ENCODE measurements at places on chromosomes 3 and 15.

GRCh38 chr3:66066963-66067617, 28.4 kb upstream of the MAGI1 start:
- DNase-seq: no peak

- no peak for DNase-seq
These were observed 201.3 kb upstream of the MRPL3 start for GRCh38 chr3:131704098-131704497.

DNA sequence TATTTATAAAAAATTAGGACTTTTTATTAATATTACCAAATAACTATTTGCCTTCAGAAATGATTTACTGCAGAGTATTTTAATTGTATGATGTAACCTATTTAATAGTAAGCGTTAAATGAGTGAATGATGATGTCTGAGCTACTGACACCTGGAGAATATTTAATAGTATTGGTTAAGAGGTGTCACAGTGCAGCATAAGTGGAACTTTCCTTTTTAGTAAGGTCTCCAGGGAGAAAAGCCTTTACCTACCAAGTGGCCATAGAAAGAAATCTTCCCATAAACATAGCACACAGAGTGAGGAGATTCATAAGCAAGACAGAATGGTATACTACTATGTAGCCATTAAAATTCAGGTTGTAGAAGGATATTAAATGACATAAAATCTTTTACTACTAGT, 441.7 kb downstream of the TBL1XR1 start:
- DNase-seq: no peak

DNA sequence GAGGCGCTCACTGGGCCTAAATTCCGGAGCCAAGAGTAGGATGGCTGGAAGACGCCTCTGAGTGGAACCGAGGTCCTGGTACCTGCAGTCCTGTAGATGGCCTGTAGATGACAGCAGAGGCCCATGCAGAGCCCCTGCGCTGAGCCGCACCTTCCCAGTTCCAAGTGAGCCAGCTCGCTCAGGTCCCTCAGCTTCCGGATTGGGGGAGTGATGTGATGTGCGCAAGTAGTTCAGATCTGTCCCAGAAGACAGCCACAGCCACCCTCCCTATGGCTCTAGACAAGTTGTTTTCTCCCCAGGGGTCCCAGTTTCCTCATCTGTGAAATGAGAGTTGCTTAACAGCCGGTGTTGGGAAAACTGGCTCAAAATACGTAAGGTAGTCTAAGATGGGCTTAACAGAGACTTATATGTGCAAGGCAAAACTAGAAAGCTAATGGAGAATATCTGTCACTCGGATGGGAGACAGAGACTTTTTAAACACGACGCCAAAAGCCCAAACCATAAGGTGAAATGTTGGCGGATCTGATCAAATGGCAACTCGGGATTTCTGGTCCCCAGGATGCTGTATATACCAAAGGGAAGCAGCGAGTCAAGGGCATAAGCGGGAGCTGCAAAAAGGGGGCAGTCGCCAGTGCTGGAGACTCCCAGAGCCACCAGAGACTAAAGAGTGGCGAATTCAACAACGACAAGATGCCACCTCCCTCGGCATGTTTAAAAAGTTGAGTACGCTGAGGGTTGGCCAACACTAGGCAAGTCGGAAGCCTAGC, 765 bp upstream of the MAPKAPK3 start:
- DNase-seq: peak; percentile 85

DNA sequence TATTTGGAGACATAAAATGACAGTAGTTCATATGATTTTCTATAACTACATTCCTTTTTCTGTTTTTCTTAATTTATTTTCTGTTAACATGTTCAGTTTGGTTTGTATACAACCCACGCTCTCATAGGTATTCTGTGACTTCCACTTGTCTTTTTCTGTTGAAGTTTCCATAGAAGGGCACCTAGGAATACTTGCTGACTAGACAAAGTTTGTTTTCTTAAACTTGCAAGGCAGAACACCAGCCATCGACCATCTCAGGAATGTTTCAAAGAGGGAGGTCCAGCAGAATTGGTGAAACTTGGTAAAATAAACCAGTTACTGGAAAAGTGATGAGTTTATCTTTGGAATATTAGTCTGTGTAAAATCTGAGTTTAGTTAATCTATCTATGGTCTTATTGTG, 403.2 kb upstream of the CADM2 start:
- no peak for DNase-seq

DNA sequence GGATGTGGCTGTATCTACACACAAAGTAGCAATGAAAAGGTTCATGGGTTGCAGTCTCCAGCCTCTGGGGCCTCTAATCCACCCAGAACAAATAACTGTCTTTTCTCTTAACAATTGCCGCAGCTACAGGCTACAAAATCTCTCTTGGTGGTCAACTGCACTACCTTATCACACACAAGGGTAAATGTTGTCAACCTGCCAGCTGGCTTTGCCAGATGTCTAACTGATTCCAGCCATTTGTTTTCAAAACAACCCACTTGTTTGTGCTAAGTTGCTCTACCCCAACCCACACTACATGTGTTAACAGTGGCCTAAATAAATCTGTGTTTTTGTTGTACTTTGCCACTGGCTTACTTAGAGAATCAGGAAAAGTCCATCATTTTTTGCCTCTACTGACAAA, 447.3 kb downstream of the TAFA4 start:
- DNase-seq: no peak

GRCh38 chr15:74767167-74768098, 14.4 kb upstream of the CSK start:
- DNase-seq: no peak

DNA sequence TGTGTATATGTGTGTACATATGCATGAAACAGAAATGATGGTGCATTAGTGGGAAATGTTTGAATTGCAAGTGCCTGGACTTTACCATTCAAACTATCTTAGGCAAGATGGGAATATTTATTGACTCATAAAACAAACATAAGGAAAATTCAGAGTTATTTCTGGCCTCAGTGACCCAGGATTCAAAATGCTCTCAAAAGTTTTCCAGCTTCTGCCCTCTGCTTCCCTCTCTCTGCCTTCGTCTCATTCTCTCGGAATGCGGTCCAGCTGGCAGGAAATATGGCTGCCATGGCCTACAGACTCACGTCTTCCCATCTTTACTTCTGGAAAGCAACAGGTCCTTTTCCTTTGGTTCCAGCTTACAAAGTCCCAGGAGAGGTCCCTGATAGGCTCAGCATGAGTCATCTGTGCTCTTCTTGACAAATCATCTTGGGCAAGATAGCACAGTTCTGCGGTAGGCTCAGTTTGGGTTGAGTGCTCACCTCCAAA, 8.7 kb upstream of the ZNF774 start:
- no peak for DNase-seq

DNA sequence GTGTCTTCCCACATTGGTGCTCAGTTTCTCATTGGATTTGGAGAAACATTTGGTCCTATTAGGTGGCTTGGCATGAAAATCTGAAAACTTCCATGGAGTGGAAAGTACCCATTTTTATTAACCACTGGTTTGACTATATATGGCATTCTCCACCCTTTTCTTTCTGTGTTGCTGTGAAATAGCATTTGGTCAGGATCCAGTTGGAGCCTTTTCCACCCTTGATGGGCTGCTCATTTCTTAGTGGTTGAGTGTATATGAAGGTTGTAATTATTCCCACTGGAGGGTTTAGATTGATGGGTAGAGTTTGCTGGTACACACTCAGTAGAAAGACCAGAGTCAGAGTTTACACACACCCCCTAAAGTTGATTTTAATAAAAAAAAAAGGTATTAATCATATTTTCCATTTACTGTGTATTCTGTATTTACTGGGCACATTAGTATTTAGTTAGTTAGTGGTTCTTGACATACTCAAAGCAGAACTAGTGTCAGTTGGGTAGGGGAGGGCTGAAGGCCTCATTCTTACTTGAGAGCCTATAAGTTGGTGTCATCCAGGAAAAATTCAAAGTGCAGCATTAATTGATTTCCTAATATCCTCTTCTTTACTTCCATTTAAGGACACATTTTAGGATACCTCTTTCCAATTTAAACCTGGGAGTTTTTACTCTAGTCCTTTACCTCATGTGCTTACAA, 69.5 kb downstream of the FLNB start:
- DNase-seq: no peak

DNA sequence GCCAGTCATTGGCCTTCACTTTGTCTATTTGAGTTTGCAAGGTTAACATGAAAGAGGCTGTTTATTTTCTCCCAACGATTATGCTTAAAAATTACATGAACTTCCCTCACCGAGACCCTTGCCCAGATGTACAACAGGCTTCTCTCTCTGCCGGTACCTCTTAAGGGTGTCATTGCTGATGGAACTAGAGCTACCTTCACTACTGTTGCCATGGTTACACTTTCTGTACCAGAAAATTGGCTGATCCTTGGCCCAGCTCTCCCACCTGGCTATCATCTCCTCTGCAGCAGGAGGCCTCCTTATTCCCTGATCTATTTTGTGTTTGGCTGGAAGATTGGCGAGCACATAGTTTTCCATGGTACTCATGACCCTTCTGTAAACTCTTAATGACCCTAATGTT, 24.0 kb upstream of the LIPC start:
- DNase-seq: no peak

GRCh38 chr3:135556174-135556573, 409.4 kb upstream of the PPP2R3A start:
- DNase-seq: no peak

GRCh38 chr15:90840954-90841353, 27.4 kb upstream of the FURIN start:
- no peak for DNase-seq

GRCh38 chr3:112013784-112014143, 15.0 kb downstream of the TAGLN3 start:
- DNase-seq: no peak

- peak; percentile 69 for DNase-seq
These were observed 44.3 kb upstream of the UBE2E1 start for GRCh38 chr3:23761440-23761896.

GRCh38 chr3:21718943-21719591, 31.9 kb downstream of the ZNF385D start:
- DNase-seq: no peak

DNA sequence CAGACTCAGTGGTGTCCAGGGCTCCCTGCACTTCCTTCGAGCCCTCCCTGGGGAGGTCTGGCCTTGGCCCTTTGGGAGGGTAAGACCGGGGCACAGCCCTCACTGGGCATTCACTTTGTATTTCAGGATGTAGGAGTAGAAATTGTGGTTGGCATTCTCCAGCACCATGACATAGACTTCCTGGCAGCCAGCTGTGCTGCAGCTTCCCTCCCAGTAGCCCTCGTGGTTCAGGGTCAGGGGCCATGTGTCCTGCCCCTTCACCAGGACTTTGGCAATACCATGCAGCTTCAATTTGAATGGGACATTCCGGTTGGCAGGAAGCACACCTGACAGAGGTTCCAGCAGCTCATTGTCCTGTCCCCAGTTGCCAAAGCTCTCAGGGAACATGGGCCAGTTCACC, 47.3 kb downstream of the KY start:
- no peak for DNase-seq

GRCh38 chr3:124557-125179, 71.9 kb upstream of the CHL1 start:
- DNase-seq: no peak

DNA sequence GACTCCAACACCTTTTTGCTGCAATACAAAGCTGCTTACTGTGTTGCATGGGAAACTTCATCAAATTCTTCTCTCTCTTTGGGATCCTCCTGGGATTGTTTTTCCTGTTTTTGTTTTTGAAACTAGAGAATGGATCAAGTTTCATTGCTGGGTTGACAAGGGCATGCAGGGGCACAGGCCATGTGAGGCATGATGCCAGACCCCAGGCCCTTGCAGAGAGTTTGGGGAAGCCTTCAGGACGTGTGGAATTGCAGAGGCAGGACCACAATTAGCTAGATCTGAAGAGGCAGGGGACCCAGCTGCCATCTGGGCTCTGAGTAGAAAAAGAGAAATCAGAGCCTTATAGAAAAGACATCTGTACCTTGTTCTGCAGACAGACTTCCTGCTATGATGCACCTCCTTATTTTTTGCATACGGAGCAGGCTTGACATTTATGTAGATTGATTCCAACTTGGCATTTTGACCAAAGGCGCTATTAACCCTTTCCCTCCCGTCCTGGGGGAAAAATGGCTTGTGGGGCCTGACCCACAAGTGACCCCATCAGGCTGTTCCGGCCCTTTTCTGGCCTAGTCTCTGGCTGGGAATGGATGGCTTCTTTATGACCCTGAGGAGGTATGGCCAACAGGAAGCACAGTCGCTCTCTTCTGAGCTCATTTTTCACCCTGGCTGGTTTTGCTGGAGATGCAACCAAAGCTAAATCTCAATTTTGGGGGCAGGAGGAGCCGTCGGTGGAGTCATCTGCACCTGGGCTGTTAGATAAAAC, 44.3 kb upstream of the CHRNB4 start:
- DNase-seq: no peak

GRCh38 chr15:47429376-47429775, 287.9 kb upstream of the SEMA6D start:
- DNase-seq: no peak

DNA sequence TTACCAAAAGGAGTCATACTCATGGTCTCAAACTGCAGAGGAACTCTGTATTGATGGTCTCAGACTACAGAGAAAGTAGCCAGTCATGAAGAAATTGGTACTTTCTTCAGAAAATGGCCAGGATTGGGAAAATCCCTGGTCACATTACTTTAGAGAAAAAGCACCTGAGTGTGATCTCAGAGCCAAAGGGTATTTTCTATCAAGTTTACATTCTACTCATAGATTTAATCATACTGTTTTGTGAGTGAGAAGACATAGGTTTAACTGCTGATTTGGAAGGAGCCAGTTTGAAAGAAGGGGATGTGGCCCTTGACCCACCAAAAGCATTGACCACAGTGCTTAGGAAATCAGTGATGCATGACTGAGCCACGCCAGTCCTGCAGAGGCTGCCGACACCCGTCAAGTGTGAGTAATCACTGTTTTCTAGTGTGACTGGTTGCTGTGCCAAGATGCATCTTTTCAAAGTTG, 203.6 kb downstream of the AKAP13 start:
- no peak for DNase-seq

DNA sequence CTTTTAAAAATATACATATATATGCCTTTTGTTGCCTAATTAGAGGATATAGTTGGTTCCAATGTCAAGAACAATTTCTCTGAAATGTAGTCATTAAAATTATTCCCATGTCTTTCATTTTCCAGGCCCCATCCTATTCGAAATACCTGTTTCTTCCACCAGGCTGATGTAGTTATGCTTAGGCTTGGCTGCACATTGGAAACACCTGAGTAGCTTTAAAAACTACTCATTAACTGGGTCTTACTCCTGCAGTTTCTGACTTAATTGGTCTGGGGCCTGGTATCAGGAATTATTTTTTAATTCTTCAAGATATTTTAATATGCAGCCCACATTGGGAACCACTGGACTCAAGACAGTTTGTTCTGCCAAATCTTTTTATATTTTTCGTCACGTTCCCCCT, 53.7 kb downstream of the TGFBR2 start:
- no peak for DNase-seq

DNA sequence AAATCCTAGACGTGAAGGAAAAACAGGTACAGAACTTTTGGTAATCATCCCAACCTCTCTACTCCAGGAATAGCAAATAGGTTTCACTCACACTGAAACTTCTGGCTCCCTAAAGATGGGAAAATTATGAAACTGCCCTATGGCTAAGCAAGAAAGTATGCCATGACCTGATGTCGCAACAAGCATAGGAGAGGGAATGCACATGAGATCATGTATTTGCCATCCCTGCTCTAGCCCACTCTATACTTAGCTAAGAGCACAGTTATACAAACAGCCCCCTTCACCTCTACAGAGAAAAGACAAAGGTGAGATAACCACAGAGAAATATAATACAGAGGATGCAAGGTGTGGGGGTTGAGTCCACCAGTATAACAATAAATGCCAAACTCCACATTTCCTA, 102.7 kb downstream of the TBC1D5 start:
- DNase-seq: no peak
